ENCODE measurements at places on chromosomes 16 and 17.

GRCh38 chr17:78356101-78356713 is 3.7 kb downstream of the SOCS3 start:
- DNase-seq = peak; percentile 72

DNA sequence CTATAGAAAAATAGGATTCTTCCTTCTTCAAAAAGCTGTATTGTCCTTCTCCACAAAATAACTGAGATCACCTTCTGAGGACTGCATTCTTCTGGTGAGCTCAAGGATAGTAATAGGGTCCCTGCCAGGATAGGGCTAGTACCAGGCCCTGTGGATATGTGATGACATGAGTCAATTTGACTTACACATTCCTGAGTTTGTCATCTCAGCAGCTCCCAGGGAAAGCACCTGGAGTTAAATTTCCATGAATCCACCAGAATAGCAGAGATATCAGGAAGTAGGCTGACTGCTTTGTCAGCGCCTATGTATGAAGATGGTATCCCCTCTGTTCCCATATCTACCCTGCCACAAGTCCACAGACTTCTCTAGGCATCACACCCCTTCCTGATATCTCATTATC is 225.8 kb downstream of the PMP22 start:
- DNase-seq = no peak

GRCh38 chr16:82152196-82152595 is 17.8 kb downstream of the MPHOSPH6 start:
- no peak for DNase-seq

DNA sequence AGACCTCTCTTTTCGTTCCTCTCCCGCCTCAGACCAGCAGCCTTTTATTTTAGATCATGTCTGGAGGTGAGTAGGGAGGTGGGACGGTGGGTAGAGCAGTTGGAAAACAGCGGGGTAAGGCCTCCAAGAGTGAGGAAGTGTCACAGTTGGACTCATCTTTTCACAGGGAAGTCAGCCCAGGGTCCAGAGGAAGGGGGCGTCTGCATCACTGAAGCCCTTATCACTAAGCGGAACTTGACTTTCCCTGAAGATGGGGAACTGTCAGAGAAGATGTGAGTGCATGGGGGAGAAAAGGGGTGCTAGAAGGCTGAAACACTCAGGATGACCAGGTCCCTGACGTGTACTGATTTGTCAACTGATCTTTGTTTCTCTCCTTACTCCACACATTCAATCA is 461 bp downstream of the LRRC46 start:
- DNase-seq = no peak

GRCh38 chr17:56099649-56100048 is 53.6 kb upstream of the ANKFN1 start:
- no peak for DNase-seq

GRCh38 chr17:57879437-57880085 is 29.7 kb upstream of the MRPS23 start:
- DNase-seq = no peak

GRCh38 chr17:2212400-2212981 is 91.1 kb downstream of the SMG6 start:
- DNase-seq = no peak

GRCh38 chr16:8619671-8620370 is 1.7 kb upstream of the METTL22 start:
- DNase-seq = no peak

Data from stimulated activated CD8-positive, alpha-beta memory T cell treated with anti-CD3 and anti-CD28 coated beads, Interleukin-2, amount 100 ng/mL, for 48 hours (primary cell).